Activated naive CD4-positive, alpha-beta T cell treated with anti-CD3 and anti-CD28 coated beads, Interleukin-2, amount 50 U/mL, for 16 hours (primary cell): ENCODE measurements at places on chromosomes 3 and 15.

DNA sequence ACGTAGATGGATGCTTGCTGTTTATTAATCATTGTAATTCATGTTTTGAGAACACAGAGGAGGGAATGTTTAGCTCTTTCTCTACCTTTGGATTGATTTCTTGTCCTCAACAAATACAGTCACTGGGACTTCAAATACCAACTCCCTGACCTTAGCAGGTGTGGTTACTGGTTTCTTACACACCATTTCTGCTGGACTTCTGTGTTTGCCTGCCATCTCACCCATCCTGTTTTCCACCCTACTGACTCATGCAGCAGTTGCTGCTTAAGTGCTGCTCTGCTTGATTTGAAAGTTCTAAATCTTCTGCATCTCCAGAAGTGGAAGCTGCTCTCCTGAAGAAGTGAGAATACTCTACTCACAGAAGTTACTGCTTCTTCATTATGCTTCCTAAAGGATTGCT, 170.3 kb downstream of the ZPLD1 start:
- no peak for DNase-seq

DNA sequence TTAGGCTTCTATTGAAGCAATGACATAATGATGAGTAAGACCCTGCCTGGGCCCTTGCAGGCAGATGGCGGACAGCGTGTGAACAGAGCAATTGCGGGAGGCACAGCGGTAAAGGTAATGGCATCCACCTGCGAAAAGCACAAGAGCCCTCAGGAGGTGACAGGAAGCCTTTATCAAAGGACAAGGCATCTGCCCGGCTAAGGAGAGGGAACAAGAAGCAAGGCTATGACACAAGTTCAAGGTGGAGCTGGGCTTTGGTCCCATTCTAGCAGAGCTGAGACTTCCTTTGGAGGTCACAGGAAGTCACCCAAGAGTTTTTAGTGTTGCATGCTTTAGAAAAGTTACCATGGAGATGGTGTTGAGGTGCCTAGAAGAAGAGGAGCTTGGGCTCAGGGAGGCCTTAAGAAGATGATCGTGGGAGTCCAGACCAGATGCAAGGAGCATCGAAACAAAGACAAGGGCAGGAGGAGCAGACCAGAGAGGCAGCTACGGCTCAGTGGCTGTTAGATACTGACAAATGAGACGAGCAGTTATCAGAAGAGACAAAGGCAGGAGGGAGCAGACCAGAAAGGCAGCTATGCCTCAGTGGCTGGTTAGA, 34.5 kb downstream of the OSBPL10 start:
- no peak for DNase-seq

DNA sequence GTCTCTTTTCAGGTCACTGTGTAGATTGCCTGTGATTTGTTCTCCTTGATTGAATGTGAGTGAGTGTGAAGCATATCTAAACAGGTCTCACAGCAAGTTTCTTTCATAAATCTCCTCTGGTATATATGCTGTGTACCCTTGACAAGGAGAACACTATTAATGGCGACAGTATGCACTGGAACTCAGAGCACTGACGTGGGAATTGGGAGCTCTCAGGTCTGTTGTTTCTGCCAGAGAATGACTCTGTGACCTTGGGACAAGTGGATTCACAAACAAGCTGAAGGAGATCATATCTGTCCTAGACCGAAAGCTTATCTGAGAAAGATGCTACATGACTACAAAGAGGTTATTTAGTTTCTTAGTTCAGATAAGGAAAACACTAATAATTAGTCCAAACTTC, 326.3 kb upstream of the TPRG1 start:
- no peak for DNase-seq

DNA sequence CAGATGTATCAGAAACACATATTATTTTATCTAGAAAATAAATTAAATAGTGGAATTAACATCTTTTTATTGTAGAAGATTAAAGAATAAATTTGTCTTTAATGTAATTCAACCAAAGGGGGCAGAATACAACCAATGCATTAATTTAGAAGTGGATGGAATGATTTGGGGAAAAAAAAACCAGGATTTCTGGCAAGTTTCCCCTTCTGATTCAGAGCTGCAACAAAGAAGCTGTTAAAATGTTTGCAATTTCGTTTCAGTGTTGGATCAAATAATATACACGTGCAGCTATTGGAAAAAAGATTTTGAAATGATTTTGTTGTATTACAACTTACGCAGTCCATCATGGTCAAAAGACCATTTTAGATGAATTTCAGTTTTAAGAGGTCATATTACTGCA, 71.6 kb upstream of the ZNF280D start:
- DNase-seq: no peak

DNA sequence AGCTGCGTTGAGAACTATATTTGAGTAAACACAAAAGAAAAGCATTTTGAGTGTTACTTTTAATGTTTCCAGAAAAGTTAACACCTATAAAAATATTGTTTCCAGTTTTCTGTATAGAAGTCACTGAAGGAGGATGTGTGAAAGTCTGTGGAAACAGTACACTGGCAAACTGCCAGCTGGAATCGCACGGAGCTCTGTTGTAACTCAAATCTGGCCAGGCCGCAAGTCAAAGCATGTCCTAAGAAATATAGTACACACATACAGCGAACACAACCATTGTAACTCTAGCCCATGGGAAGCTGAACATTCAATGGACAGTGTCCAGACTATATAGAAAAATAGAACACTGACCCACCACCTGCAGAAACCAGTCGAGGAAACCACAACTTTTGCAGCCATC, 657.2 kb downstream of the FHIT start:
- DNase-seq: no peak

DNA sequence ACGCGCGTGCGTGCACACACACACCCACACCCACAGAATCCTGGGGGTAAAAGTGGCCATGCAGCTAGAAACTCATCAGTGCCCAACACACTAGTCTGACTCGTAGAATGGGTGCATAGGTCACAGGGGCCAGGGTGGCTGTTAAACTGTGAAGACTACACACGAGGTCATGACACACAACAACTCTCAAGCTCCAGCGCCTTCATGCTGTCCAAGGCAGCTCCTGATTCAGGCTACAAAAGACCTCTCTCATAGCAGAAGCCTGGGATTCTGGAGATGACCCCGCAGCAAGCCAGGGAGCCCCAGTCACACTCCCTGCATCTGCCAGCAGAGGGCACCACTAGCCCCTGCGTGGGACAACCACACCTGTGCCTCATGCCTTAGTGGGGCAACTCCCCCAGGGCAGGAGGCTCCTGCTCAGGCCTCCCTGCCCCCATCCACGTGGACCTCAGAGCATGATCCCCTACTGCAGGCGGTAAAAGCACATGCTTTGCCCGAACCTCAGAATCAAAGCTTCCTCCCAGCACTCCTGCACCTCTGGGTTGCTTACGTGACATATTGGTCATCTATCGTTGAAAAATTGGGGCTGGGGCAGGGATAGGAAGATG, 93.1 kb downstream of the LRIG1 start:
- peak; percentile 77 for DNase-seq

GRCh38 chr3:24387493-24387892, 107.2 kb downstream of the THRB start:
- no peak for DNase-seq

- no peak for DNase-seq
Measured at GRCh38 chr15:94582368-94582767, 351.0 kb downstream of the MCTP2 start.

- DNase-seq: no peak
Measured at GRCh38 chr15:36775209-36775608, 195.8 kb downstream of the CDIN1 start.

GRCh38 chr3:49132437-49133225, at the start of gene LAMB2:
LAMB2 (minus strand) TSS chr3:49133050; CDS start chr3:49132867, 183 bp downstream.
- DNase-seq: no peak

DNA sequence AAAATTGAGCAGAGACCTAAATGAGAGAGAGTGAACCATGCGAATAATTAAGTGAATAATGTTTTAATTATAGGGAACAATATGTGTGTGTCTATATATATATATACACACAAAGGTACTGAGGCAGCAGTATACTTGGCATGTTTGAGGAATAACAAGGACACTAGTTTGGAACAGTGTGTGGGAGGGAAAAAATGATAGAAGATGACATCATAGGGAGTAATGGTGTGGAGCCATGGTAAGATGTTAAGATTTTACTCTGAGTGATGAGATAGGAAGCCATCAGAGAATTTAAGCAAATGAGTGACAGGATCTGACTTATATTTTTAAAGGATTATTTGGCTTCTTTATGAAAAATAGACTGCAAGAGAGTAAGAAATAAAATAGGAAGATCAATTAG, 29.1 kb downstream of the DTWD1 start:
- no peak for DNase-seq

GRCh38 chr15:48414015-48414414, 82.8 kb downstream of the DUT start:
- DNase-seq: no peak

- DNase-seq: no peak
Measured at GRCh38 chr3:39118931-39119660, 11.6 kb downstream of the TTC21A start.

- DNase-seq: no peak
Measured at GRCh38 chr3:107271787-107272387, 105.4 kb upstream of the CCDC54 start.

GRCh38 chr3:106239195-106239697, 370.4 kb upstream of the CBLB start:
- no peak for DNase-seq

- no peak for DNase-seq
Measured at GRCh38 chr15:57698991-57699390, 7.5 kb upstream of the POLR2M start.

DNA sequence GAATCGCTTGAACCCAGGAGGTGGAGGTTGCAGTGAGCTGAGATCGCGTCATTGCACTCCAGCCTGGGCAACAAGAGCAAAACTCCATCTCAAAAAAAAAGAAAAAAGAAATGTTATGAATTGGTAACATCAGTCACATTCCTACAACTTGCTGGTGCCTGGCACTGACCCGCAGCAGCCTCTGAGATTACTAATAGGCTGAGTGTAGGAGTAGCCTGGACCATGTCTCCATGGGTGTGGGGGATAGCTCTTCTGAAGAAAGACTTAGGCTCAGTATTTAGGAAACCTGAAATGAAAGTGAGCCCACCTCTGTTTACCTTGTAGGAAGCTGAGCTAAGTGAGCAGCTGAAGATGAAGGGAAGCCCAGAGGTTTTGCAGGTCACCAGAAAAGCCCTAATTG, 148.3 kb downstream of the LRRC28 start:
- DNase-seq: no peak

GRCh38 chr3:192858849-192859585, 58.6 kb downstream of the MB21D2 start:
- no peak for DNase-seq

DNA sequence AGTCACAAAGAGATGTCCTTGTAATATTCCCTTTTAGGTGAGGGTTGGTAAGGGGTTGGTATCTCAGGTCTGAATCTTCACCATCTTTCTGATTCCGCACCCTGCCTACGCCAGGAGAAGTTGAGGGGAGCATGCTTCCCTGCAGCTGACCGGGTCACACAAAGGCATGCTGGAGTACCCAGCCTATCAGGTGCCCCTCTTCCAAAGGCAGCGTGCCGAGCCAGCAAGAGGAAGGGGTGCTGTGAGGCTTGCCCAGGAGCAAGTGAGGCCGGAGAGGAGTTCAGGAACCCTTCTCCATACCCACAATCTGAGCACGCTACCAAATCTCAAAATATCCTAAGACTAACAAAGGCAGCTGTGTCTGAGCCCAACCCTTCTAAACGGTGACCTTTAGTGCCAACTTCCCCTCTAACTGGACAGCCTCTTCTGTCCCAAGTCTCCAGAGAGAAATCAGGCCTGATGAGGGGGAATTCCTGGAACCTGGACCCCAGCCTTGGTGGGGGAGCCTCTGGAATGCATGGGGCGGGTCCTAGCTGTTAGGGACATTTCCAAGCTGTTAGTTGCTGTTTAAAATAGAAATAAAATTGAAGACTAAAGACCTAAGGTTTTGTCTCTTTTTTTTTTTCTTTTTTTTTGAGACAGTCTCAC, 19.8 kb downstream of the TYRO3 start:
- DNase-seq: no peak

GRCh38 chr3:42308651-42309050, 42.7 kb upstream of the CCK start:
- DNase-seq: no peak

- DNase-seq: no peak
Measured at GRCh38 chr15:97977734-97978133, 17.2 kb downstream of the ARRDC4 start.

GRCh38 chr15:69107025-69107620, 53.3 kb upstream of the GLCE start:
- DNase-seq: no peak

- DNase-seq: no peak
Measured at GRCh38 chr15:88880944-88881740, 14.2 kb downstream of the HAPLN3 start.

DNA sequence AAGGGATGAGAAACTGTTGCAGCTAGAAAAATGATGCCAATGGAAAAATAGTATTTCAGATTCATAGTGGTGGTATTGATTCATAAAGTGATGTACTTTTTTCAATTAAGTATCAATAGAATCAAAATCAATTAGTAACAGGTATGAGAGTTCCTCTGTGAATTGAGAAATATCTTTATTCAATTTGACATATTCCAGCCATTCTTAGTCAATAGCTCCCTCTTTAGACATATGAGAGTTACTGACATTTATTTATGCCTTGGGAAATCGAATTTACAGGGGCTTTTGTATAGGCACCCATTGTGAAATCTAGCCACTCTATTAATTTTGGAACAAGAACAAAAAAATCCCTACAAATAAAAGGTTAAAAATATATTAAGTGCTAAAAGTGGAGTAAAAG, 386.9 kb upstream of the CNTN3 start:
- no peak for DNase-seq

DNA sequence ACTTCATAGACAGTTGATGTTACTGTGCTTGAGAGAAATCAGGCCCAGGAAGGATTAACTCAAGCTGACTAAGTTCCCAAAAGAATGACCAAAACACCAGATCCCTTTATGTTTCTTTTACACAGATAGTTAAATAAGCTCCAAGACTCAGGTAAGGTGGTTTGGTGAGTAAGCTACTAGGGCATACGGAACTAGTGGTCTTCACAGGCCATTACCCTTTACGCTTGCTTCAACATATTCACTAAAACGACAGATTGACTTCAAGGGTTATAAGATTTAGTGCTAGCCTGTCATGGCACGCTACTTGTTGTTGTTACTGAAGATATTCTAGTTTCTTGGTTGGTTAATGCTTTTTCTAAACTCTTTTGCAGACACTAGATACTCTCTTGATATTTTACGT, 369.3 kb downstream of the LPP start:
- no peak for DNase-seq

DNA sequence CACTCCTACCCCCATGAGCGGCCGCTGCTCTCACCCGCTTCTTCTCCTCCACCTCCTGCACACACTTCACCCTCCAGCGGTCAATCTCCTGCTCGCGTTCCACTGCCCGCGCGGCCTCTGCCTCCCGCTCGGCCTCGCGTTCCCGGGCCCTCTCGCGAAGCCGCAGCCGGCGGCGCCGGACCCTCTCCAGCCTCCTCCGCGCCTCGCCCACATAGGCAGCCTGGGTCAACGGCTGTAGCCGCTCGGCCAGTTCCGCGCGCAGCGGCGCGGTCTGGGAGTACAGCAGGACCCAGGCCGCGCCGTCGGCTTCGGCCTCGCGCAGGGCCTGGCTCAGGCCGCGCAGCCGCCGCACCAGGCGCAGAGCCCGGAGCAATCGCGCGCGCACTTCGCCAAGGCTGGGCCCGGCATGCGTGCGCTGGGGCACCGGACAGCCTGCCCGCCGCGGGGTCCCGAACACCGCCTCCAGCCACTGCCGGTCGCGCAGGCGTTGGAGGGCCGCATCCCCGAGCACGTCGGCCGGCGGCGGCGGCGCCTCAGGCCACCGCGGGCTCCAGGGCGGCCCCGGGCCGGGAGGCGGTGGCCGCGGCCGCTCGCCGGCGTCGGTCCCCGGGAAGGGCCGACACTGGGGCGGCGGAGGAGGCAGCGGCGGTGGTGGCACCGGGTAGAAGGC, 595 bp downstream of the PDCD7 start:
- DNase-seq: peak; percentile 23

- no peak for DNase-seq
Measured at GRCh38 chr3:191380001-191380400, 49.7 kb upstream of the UTS2B start.
